Thoracic aorta (tissue), 2 donors: ENCODE measurements at places on chromosomes 6 and 20.

- no peak for DNase-seq
These were observed 2.6 kb upstream of the HLA-B start for GRCh38 chr6:31359581-31359980.

- no peak for DNase-seq
These were observed 252.2 kb downstream of the ADGB start for GRCh38 chr6:146850981-146851380.

DNA sequence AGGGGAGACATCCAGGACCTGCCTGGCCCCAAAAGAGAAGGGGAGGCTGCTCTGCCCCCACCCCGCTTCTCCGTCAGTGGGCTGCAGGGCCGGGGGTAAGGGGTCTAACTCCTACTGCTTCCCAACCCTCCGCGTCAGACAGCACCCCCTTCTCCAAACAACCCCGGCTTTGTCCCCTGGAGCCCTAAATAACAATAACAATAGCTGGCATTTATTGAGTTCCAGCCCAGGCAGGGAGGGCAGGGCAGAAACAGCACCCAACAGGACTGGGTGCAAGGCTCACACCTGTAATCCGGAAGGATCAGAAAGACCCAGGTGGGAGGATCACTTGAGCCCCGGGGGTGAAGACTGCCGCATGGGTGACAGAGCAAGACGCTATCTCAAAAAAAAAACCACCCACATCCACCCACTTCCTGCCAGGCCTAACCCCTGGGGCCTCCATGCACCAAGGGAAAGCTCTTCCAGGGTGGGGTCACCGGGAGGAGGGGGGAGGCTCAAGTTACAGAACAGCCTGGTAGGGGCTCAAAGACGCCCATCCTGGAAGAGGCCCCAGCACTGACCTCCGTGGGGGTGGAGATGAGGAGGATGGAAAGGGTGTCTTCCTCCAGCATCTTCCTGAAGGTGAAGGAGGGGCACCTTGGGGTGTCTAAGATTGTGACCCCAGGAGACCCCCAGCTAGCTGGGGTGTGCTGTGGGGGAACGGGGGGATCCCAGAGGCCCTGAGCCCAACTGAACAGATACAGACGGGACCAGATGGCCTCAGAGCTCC lies 1.3 kb upstream of the FNDC11 start:
- DNase-seq, result no peak

DNA sequence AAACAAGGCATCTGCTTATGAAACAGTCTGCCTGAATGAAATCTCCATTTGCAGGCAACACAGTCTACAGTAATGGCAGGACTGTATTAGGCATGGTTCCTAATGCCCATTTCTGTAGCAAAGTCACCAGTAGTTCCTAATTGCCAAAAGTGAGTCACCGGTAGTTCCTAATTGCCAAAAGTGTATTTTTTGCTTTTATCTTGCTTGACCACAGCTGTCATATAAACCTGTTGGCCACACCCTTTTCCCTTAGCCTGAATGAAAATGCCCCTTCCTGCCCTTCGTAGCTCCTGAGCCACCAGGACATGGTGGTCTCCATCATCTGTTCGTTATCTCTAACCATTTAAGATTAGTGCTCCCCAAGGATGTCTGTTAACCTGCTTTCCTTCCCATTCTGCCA lies 34.5 kb downstream of the MTHFD1L start:
- no peak for DNase-seq

DNA sequence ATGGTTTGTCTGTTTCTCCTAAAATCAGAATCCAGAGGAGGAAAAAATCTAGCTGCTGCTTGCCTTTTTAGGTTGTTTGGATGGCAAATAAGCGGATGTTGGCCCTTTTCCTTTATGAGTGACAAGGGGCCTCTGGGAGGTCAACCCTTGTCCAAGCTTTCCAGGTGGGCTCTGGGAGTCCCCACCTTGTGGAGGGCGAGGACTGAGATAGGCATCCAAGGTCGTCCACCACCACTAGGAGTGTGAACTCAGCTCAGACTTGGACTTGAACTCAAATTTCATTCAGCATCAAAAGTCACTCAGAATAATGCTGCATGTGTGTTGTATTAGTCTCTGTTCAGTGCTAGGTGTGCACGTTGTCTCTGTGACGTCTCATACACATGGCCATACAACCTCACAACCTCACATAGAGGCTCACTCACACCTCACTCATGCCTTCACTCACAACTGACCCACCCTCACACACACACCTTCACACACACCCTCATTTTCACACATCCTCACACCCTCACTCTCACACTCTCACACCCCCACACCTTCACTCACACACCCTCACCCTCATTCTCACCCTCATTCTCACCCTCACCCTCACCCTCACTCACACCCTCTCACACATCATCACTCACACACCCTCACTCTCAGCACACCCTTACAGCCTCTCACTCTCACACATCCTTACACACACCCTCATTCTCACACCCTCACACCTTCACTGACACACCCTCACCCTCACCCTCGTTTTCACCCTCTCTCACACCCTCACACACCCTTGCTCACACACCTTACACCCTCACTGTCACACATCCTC lies 18.0 kb downstream of the DYNLT1 start:
- DNase-seq, result no peak

DNA sequence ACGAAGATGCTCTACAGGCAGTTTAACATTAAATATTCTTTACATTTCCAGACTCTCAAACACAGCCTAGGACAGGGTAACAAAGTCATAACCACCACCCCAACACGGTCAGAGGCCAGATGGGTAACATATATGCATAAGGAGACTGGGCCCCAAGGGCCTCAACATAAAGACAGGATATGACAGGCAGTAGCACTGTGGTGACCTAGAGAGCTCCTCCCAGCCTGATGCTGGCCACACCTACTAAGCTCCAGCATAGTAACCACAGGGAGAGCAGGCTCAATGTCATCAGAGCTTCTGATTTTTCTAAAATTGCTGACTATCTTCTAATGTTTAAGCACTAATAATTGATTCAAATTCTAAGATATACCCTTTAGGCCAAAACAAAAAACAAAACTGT lies 21.7 kb downstream of the SMLR1 start:
- no peak for DNase-seq

- DNase-seq, result no peak
These were observed 8.0 kb upstream of the NKX2-2 start for GRCh38 chr20:21521596-21522480.

GRCh38 chr6:147586044-147586443 lies 77.6 kb downstream of the SAMD5 start:
- DNase-seq, result no peak

DNA sequence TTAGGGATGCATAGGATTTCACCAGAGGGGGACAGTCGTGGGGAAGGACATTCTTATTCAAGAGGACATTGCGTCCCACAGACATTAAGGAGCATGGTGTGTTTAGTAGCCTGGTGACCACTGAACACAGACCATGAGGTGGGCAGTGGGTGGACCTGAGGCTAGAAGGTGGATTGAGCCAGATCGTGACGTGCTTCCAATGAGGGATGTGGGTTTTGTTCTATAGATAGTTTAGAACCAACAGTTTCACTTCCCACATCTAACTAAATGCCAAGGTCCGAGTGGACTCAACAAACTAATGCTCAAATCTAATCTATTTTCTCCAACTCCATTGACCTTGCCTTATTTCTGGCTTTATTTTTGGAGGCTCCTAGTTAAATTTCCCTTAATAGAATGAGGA lies 58.5 kb downstream of the OGFRL1 start:
- DNase-seq, result no peak

- no peak for DNase-seq
These were observed 83.6 kb downstream of the PLEKHG1 start for GRCh38 chr6:150683320-150683719.

- no peak for DNase-seq
These were observed 608 bp upstream of the EIF2S2 start for GRCh38 chr20:34112600-34113101.

DNA sequence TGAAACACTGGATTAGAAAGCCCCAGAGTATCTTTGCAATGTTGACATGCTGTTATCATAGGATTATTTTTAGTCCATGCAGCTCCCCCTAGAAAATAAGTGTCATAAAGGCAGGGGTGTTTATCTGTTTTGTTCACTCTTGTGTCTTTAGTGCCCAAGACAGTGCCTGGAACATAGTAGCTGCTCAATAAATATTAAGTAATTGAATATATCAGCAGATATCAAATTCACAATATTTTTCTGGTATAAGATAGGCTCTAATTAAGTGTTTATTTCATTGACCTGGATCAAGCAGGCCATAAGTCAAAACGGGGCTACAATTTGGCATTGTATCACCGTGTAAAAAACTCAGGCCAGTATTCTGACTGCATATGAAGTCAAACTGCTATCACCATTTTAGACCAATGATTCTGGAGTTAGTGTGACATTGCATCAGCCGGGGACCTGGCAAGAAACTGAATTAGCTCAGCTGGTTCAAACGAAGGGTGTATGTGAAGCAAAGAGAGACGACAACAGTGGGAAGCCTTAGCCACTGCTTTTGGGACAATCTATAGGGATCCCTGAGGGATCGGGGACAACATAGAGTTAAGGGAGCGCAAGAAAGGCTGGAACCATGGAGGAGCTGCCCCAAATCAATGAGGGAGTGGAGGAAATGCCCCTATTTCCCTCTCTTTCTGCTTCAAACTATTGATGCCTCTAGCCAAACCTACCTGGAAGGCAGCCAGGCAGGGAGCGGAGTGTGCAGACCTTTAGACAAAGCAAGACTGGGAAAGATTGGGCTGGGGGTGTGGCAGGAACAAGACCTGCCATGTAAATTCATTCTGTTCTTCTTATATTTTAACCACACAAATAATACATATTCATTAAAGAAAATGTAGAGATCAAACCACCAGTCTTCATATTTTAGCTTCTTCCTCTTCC lies 112.2 kb downstream of the PLEKHG1 start:
- DNase-seq, result no peak

- no peak for DNase-seq
These were observed 12.2 kb upstream of the SLC17A2 start for GRCh38 chr6:25942561-25943147.

- no peak for DNase-seq
These were observed 47.2 kb upstream of the PLCB4 start for GRCh38 chr20:9021699-9022098.
